CD4-positive, alpha-beta T cell treated with Interleukin-6 at 100 ng/mL for 8 hours (primary cell): ENCODE measurements at places on chromosomes 3 and 15.

- no peak for DNase-seq
These were observed 303.4 kb upstream of the NR2E3 start for GRCh38 chr15:71506946-71507345.

GRCh38 chr3:59192473-59192872 is 142.6 kb upstream of the CFAP20DC start:
- no peak for DNase-seq

DNA sequence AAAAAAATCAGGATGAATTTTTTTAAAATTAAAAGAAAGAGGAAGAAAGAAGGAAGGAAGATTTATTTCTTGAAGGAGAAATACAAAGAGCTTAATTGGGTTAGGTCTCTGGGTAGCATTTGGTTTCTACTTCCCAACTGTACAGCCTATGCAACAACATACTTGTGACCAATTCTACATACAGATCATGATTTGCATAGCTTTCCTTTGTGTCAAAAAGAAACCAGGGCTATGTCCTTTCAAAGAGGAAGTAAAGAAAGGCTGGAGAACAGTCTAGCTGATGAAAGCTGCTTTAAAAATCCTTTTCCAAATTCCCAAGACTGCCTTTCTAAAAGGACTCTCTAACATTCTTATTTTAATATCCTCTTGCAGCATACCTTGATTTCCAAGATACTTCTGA is 6.1 kb upstream of the HGD start:
- DNase-seq = no peak

DNA sequence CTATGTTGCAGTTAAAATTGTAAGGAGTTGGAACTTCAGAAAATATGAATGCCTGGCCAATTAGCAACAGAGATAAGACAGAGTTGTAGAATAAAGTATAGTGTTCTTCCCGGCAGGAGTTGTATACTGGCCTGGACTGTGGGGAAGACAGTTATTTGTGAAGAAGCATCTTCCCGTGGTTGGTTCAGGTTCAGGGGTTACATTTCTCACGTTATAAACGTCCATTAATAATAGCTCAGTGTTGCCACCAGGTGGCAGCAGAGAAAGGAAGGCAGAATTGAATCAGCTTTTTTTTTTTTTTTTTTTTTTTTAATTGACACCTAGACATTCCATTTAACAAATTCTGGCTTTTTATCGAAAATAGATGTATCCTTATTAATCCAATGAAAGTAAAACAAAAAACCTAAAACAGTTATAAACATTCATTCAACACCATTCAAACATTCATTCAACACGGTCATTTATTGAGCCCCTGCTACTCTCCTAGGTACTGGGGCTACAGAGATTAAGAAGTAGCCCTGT is 66.4 kb upstream of the NR2E3 start:
- peak; percentile 39 for DNase-seq

DNA sequence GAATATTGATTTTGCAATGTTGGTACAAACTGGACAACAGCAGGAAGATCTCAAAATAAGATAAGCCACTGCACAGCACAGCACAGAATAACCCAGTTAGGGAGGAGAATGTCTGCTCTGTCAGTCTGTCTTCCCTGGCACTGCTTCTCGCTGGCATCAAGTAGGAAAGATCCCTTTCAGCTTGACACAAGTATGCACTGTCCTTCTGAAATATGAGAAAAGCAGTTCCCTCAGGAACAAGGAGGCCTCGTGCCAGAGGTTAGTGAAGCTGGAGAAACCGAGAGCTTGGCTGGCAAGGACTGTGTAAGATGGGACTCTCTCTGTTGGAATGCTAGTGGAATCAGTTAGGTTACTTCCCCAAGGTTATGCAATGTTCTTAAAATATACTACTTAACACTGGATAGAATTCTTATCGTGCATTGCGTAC is 59.1 kb downstream of the FMN1 start:
- DNase-seq = no peak

- no peak for DNase-seq
These were observed 24.5 kb downstream of the HHLA2 start for GRCh38 chr3:108320746-108321350.

DNA sequence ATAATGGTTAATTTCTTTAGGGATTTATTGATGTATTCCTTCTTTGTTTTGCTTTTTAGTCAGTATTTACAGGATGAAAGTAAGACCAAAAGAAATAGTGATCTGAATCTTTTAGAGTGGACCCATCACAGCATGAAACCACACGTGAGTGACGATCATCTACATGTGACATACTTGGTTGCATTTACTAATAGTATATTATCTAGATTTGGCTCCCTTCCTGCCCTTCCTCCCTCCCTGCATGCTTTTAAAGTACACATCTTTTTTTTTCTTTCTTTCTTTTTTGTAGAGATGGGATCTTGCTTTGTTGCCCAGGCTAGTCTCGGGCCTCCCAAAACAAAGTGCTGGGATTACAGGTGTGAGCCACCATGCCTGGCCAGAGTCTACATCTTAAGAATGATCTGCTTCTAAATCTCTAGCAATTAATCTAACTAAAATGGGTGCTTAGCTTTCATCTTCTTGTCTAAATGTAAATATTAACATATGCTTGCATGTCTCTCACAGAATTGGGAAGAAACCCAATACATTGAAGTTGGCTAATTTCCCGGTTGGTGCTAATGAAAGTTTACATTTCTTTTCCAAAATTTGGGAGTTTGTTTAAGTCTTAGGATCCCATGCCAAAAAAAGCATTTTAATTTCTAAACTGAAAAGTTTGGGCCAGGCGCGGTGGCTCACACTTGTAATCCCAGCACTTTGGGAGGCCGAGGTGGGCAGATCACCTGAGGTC is 38.0 kb downstream of the SENP2 start:
- DNase-seq = no peak

GRCh38 chr3:57896031-57896430 is 112.2 kb upstream of the FLNB start:
- DNase-seq = no peak

- DNase-seq = peak; percentile 70
These were observed 68.5 kb downstream of the TRANK1 start for GRCh38 chr3:36876181-36876936.

GRCh38 chr15:38624244-38625205 is 59.9 kb upstream of the RASGRP1 start:
- DNase-seq = no peak

DNA sequence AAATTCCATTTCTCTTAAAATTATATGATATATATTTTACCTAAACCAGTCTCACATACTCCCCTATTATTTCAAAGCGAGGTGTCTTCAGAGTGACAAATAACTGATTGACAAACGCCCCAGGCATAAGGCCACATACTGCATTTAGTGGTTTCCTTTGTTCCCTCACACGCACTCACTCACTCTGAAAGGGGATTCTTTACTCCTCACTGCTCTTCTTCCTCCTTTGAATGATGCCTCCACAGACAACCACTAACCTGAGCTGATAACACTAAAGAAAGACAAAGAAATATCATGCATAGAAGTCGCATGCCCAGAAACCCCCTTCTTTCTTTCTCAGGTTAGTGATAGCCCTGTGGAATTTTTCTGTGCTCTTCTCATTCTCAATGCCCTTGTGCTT is 24.1 kb upstream of the BBX start:
- DNase-seq = no peak

- DNase-seq = no peak
These were observed 447.8 kb upstream of the THBS1 start for GRCh38 chr15:39132954-39133600.

DNA sequence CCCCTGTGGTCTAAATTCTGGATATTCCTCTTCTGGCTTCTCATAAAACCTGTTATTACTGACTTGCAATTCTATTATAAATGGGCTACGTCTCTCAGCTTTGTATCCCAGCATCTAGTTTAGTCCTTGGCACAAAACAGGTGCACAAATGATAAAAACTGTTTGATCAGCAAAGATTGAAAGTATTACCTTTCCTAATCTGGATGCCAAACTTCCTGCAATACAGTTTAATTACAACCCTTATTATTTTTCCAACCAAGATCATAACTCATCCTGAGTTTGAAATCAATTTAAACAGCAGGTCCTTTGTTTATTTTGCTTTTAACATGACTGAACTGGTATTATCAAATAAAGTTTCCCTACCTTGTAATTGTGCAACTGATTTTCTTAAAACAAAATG is 132.6 kb downstream of the ATP1B3 start:
- no peak for DNase-seq

GRCh38 chr3:46455231-46456115 is 9.2 kb downstream of the LTF start:
- DNase-seq = no peak

DNA sequence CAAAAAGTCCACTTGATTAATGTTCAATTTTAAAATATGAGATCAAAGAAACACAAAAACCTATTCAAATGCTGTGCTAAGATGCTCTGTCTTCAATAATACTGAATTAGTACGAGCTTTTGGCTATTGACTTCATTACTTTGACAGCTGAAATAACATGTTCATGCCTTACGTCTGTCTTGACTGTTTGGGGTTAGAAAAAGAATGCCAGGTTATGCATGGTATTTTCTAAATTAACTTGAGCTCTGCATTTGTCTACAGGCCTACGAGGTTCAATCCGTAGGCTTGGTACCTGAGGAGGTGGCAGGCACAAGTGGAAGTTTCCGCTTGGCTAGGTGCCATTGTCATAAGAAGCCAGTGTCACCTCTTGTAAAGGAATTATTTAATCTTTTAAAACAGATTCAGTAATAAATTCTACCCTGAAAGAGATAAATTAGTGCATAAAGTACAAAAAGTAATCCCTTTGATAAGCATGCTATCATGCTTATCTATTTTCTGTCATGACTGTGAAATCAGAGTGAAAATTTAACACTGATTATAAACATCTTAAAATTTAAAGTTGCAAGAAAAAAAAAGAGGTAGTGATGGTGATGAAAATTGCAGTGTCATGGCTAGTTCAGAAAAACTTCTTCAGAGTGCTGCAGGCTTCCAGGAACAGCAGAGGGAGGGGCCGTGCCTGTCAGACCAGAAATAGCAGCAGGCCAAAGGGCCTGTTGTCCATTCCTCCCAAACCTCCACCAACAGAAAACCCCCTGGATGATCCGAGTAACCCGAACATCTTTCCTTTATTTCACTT is 115.7 kb downstream of the ARRDC4 start:
- no peak for DNase-seq

GRCh38 chr3:88985491-88985890 is 121.9 kb upstream of the EPHA3 start:
- no peak for DNase-seq

DNA sequence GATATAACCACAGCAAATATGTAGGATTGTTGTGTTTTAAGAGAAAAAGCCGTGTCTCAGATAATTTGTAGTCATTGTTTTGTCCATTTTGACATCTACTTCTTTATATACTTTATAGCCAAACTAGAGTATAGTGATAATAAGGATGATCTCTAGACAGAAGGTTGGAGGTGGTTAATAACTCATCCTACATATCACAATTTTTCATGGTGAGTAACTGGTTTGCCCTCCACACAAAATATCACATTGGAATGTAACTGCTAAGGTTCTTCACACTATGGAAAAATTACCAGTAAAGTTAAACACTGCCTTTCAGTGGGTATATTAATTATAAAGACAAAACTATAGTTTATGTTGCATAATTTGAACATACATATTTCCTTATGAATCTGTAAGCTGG is 380.7 kb downstream of the LPP start:
- DNase-seq = no peak

DNA sequence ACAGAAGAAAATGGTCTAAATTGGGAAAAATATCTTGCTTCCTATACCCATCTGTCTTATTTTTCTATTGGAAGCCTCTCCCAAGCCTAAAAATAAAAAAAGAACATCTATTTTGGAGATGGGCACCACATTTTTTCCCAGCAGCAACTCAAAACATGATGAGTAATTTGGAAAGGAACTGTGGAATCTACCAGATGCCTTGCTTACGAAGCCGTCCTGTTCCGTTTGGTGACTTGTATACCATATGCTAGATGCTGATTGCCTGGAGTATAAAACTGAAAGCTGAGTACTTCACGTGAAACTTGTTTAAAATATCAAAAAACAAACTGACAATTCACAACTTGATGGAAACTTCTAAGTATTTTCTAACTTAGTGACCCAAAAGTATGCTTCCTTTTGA is 491.0 kb downstream of the ROBO2 start:
- no peak for DNase-seq

DNA sequence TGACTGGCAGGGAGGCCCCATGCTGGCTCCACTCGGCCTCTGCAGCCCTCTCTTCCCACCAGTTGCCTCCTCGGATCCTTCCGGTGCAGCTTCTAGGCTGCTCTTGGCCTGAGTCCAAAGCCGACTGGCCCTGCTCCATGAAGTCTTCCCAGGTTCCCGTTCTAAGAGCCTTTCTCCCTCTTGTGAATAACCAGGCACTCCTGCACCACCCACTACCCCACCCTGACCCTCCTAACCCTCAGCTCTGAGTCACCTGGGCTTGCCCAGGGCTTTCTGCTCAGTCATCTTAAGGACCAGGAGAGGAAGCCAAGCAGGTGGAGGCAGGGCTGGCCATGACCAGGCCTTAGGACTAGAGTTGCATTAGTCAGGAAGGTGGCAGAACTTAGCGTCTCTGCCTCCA is 28.1 kb upstream of the CNBP start:
- no peak for DNase-seq

DNA sequence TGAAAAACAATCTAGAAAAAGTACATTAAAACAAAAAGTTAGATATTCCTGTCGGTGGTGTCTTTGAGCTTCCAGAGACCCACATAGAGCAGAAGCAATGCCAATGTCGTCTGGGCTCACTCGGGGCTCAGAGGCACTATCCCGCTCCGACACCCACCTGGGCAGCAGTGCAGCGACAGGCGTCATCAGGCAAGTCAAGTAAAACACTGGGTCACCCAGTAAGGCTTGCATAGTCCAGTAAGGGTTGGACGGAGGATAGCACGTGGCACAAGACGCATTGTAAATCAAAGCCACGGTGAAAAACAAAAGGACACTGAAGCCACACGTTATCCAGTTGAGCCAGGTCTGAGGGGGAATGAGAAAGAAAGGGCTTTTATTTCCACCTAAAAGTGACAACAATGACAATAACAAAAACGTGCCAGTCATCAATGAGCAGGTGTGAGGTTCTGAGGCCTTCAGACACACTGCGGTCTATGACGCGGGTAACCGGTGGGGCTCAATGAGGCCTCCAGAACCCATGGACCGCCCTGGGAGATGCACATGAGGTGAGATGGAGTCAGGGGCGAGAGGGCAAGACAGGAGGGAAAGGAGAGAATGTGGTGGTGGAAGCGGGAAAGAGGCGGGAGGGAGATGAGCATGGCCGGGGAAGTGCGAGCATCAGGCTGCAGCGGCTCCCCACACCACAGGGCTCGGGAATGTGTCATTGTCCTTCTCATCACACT is 183.0 kb downstream of the ATP10A start:
- DNase-seq = no peak

GRCh38 chr3:189952272-189952671 is 168.4 kb downstream of the P3H2 start:
- no peak for DNase-seq

DNA sequence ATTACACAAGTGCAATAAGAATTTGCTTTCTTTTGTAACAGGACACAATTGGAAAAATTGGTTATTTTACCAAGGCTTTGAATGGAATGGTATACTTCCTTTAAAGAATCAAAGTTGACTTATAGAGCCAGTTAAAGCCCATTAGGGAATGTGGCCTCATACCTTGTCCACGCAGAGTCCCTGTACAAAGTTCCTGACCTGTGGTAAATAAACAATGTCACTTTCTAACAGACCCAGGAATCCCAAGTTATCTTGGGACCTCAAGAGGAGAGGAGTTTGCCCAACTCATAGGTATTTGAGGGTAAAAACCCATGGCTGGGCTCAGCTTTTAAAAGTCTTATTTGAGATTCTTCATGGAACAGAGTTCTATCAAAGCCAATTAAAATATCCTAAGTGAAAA is 12.0 kb upstream of the NUP210 start:
- no peak for DNase-seq
